ENCODE measurements at places on chromosomes 1 and 21.

GRCh38 chr1:55868026-55868425 is 652.9 kb upstream of the USP24 start:
- no peak overlapping the region for H3K4me3 ChIP-seq
- H3K36me3 ChIP-seq: no peaks in the 10 kb centered on the region
- H3K27ac ChIP-seq: no peak overlapping the region
- H3K27me3 ChIP-seq: no peaks in the 10 kb centered on the region
- no peak for DNase-seq

DNA sequence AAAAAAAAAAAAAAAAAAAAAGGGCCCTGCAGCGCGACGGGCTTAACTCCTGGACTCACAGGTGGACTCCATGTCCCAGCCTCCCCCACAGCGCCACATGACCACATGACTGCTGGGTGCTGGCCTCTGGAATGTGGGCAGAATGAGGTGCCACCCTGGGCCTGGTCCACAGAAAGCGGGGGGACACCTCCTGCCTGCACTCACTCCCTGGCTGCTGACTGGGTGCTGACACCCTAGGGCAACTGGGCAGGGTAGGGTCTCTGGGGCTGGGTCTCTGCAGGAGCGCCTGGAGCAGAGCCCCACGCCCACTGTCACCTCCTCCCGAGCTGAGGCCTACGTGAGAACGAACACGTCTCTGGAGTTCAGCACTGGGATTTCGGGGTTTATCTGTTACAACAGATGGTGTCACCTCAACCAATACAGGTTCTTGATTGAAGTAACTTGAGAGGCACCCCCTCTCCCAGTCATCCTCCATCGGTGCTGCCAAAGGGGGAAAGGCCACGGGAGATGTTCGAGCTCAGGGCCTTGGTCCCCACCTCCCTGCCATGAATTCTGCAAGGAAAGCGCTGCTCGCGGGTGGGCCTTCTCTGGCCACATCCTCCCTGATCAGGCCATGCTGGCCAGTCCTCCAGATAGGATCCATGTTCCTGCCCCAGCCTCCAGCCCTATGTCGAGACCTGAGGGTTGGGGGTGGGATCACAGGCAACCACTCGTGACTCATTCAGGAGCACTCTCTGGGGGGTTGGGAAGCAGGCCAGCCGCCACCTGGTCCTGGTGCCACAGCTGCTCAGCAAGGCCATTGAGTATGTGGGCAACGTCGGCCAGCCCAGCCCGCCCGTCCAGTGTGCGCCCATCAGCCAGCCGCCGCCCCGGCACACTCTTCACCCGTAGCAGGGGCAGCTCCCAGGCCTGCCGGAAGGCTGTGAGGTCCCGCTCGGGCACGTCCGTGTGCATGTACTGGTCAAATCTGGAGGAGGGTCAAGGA is 5.4 kb downstream of the CPLANE2 start:
- peak; percentile 43 for DNase-seq
- no peak overlapping the region for H3K4me3 ChIP-seq
- no peak overlapping the region for H3K27ac ChIP-seq
- H3K4me1 ChIP-seq: no peaks in the 10 kb centered on the region
- no peaks in the 10 kb centered on the region for H3K27me3 ChIP-seq

GRCh38 chr1:20834780-20835179 is 47.7 kb upstream of the HP1BP3 start:
- no peak for DNase-seq
- H3K27me3 ChIP-seq: no peaks in the 10 kb centered on the region
- H3K4me3 ChIP-seq: no peak overlapping the region
- H3K4me1 ChIP-seq: no peaks in the 10 kb centered on the region
- no peak overlapping the region for H3K27ac ChIP-seq
- no peaks in the 10 kb centered on the region for H3K36me3 ChIP-seq

- no peak overlapping the region for H3K4me3 ChIP-seq
- H3K27ac ChIP-seq: no peak overlapping the region
- H3K4me1 ChIP-seq: no peaks in the 10 kb centered on the region
Observed at GRCh38 chr21:44552136-44552535, 831 bp upstream of the KRTAP10-2 start.

DNA sequence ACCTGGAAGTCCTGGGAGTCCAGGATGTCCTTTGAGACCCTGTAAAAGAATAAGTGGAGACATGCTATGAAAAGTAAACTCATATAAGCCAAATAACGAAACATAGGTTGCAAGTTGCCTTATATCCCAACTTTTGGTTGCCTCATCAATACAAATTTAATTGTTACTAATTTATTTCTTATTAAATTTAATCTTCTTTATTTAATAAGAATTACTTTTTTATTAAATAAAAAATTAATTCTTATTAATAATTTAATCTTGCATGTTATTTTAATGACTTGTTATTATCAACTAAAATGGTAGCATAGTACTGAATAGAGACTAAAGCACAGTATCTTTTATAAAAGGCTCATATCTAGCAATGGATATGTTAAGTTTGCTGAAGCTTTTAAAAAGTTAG is 92.9 kb downstream of the COL24A1 start:
- H3K36me3 ChIP-seq: no peaks in the 10 kb centered on the region
- no peak overlapping the region for H3K4me3 ChIP-seq
- H3K4me1 ChIP-seq: no peaks in the 10 kb centered on the region

- no peaks in the 10 kb centered on the region for H3K27me3 ChIP-seq
- no peaks in the 10 kb centered on the region for H3K4me1 ChIP-seq
- H3K27ac ChIP-seq: no peak overlapping the region
- H3K4me3 ChIP-seq: no peak overlapping the region
- no peaks in the 10 kb centered on the region for H3K36me3 ChIP-seq
Observed at GRCh38 chr1:83958704-83959103, 40.2 kb downstream of the TTLL7 start.

- no peak for DNase-seq
- no peaks in the 10 kb centered on the region for H3K27me3 ChIP-seq
Observed at GRCh38 chr1:6134741-6135510, 45.2 kb downstream of the CHD5 start.

- H3K4me1 ChIP-seq: no peaks in the 10 kb centered on the region
- no peaks in the 10 kb centered on the region for H3K27me3 ChIP-seq
- no peak overlapping the region for H3K27ac ChIP-seq
- H3K4me3 ChIP-seq: no peak overlapping the region
- peak; percentile 20 for DNase-seq
- H3K36me3 ChIP-seq: no peaks in the 10 kb centered on the region
Observed at GRCh38 chr1:201884425-201884824, 4.3 kb upstream of the SHISA4 start.

DNA sequence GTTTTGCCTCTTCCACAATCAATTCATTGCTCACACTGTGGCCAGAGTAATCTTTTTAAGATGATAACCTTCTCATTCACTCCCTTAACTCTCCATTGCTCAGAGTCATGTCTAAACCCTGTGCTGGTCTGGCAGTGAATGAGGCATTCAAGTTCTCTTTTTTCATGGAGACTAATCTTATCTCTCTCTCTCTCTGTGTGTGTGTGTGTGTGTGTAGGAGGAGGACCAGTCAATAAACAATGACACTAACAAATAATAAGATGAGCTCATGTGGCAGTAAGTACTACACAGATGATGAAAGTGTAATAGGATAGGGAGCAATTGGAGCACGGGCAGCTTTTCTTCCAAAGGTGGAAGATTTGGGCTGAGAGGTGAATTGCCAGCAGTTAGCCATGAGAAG is 122.0 kb upstream of the B3GALT2 start:
- no peak overlapping the region for H3K4me3 ChIP-seq
- no peaks in the 10 kb centered on the region for H3K27me3 ChIP-seq
- no peaks in the 10 kb centered on the region for H3K4me1 ChIP-seq
- no peak overlapping the region for H3K27ac ChIP-seq

DNA sequence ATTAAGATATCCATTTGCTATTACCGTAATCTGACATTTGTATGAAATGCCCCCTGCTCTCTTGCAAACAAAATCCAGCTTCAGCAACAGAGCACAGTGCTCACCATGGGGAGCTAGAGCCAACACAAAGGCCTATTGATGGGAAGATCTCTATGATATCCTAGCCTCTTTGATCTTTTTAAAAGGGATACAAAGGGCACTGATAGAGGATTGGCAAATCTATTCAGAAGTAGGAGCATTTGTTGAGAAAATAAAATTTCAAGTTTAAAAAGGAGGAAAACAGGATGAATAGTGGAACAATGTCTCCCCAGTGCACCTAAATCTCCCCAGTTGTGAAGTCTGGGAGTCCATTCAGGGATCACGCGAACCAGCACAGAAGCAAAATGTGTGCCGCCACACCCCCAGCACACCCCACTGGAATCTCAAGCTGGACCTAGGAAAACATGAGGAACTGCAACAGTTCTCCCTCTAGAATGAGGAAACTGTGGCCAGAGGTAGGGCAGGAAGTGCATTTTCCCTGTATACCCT is 32.2 kb downstream of the MRAP start:
- no peaks in the 10 kb centered on the region for H3K27me3 ChIP-seq
- DNase-seq: no peak
- H3K27ac ChIP-seq: no peak overlapping the region
- H3K4me1 ChIP-seq: no peaks in the 10 kb centered on the region
- peaks cover 35% of the 10 kb centered on the region for H3K36me3 ChIP-seq
- H3K4me3 ChIP-seq: no peak overlapping the region

GRCh38 chr1:9340172-9340854 is 47.6 kb downstream of the SPSB1 start:
- no peak overlapping the region for H3K4me3 ChIP-seq
- no peak overlapping the region for H3K27ac ChIP-seq
- H3K27me3 ChIP-seq: no peaks in the 10 kb centered on the region
- H3K36me3 ChIP-seq: no peaks in the 10 kb centered on the region
- DNase-seq: no peak
- no peaks in the 10 kb centered on the region for H3K4me1 ChIP-seq

GRCh38 chr1:225447650-225448089 is 19.8 kb upstream of the LBR start:
- H3K36me3 ChIP-seq: no peaks in the 10 kb centered on the region
- DNase-seq: peak; percentile 49
- H3K27ac ChIP-seq: peak overlapping the region; percentile 37
- H3K4me1 ChIP-seq: no peaks in the 10 kb centered on the region

DNA sequence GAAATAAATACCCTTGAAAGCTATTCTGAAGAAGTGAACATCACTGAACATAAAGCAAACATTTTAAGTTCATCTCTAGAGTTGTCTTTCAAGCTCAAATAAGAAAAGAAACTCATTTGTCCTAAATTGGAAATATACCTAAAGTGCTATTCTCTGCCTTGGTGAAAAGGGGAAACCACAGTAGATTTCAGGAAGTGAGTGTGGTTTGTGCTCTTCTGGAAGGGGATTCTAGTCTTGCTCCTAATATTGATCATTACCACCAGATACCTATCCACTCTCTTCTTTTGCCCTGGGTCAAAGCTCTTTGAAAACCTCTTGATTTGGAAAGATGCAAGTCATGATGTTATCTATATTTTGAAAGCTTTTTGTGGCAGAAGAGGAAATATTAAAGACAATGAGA is 798.1 kb downstream of the ADGRL2 start:
- H3K4me1 ChIP-seq: no peaks in the 10 kb centered on the region
- no peak for DNase-seq
- H3K4me3 ChIP-seq: no peak overlapping the region
- no peaks in the 10 kb centered on the region for H3K27me3 ChIP-seq
- H3K36me3 ChIP-seq: no peaks in the 10 kb centered on the region
- H3K27ac ChIP-seq: no peak overlapping the region

DNA sequence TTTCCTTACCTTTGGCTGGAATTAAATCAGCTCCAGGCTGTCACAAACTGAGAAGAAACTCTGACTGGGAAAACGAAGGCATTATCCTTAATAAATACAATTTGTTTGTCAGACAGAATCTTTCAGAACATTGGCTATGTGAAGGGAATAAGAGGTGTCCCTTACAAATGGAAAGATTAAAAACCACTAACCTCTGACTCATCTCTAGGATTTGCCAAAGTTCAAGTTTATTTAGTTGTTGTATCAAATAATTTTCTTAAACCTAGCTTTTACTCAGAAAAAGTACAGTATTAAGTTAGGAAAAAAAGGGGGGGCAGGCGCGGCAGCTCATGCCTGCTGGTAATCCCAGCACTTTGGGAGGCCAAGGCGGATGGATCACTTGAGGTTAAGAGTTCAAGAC is 15.7 kb downstream of the SERTAD4 start:
- DNase-seq: no peak
- H3K4me1 ChIP-seq: no peaks in the 10 kb centered on the region
- H3K27me3 ChIP-seq: peaks cover 21% of the 10 kb centered on the region
- no peak overlapping the region for H3K4me3 ChIP-seq
- no peak overlapping the region for H3K27ac ChIP-seq

- H3K4me3 ChIP-seq: no peak overlapping the region
- H3K27me3 ChIP-seq: no peaks in the 10 kb centered on the region
- no peaks in the 10 kb centered on the region for H3K4me1 ChIP-seq
- no peak for DNase-seq
- peaks cover 14% of the 10 kb centered on the region for H3K36me3 ChIP-seq
Observed at GRCh38 chr1:59666106-59666505, 148.6 kb upstream of the HOOK1 start.

GRCh38 chr1:52367272-52367671 is 1.3 kb upstream of the CC2D1B start:
- H3K4me1 ChIP-seq: peaks cover 6% of the 10 kb centered on the region
- H3K36me3 ChIP-seq: peaks cover 14% of the 10 kb centered on the region
- no peak overlapping the region for H3K27ac ChIP-seq
- DNase-seq: no peak
- H3K4me3 ChIP-seq: no peak overlapping the region

GRCh38 chr1:86154571-86155050 is 2.0 kb downstream of the COL24A1 start:
- no peaks in the 10 kb centered on the region for H3K4me1 ChIP-seq
- H3K27ac ChIP-seq: no peak overlapping the region
- DNase-seq: peak; percentile 16
- H3K36me3 ChIP-seq: no peaks in the 10 kb centered on the region

- H3K4me1 ChIP-seq: no peaks in the 10 kb centered on the region
- DNase-seq: no peak
- no peaks in the 10 kb centered on the region for H3K27me3 ChIP-seq
- no peak overlapping the region for H3K4me3 ChIP-seq
Observed at GRCh38 chr1:108010581-108010980, 45.6 kb upstream of the VAV3 start.

- H3K4me1 ChIP-seq: no peaks in the 10 kb centered on the region
- no peak overlapping the region for H3K4me3 ChIP-seq
- H3K36me3 ChIP-seq: no peaks in the 10 kb centered on the region
- H3K27ac ChIP-seq: no peak overlapping the region
Observed at GRCh38 chr1:111720977-111721786, 18.0 kb downstream of the INKA2 start.

DNA sequence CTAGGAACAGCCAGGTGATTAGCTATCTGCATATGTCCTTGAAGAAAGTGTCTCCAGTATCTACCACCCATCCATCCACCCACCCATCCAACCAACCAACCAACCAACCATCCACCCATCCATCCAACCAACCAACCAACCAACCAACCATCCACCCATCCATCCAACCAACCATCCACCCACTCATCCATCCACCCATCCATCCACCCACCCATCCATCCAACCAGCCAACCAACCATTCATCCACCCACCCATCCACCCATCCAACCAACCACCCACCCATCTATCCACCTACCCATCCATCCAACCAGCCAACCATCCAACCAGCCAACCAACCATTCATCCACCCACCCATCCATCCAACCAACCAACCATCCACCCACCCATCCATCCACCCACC is 12.1 kb downstream of the C21orf58 start:
- DNase-seq: no peak
- no peaks in the 10 kb centered on the region for H3K36me3 ChIP-seq
- no peaks in the 10 kb centered on the region for H3K4me1 ChIP-seq
- no peaks in the 10 kb centered on the region for H3K27me3 ChIP-seq
- H3K4me3 ChIP-seq: no peak overlapping the region

GRCh38 chr1:199725002-199725565 is 302.4 kb upstream of the NR5A2 start:
- no peaks in the 10 kb centered on the region for H3K4me1 ChIP-seq
- H3K36me3 ChIP-seq: no peaks in the 10 kb centered on the region

Data from right lobe of liver (tissue), 6 donors.